NCI-H1417 (cell line): ENCODE measurements at places on chromosomes 11 and 22.

GRCh38 chr11:113540416-113541330 is 65.5 kb upstream of the DRD2 start:
- no peak for DNase-seq

- no peak for DNase-seq
Measured at GRCh38 chr11:94563176-94563847, 3.9 kb upstream of the PIWIL4 start.

DNA sequence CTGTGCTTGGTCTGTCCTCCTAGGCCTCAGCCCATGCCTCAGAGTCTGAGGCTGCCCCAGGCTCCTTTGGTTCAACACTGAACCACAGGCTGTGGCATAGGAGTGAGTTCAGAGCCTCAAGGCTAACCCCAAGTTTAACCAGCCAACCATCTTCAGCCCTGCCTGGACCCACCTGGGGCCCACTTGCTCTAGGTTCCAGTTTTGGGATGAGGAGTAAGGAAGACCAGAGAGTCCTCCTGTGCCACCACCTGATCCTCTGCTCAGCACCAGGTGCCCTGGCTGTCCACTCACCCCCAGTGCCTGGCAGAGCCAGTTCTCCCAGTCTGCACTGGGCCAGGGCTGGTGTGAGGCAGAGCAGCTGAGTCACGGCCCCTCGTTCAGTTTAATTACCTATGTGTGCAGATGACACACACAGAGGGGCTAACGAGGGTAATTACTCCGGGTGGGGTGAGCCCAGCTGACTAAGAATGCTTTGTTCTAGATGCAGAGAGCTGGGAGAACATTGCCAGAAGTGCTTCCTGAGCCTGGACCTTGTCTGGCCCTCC is 12.0 kb upstream of the TMPRSS13 start:
- no peak for DNase-seq

- no peak for DNase-seq
Measured at GRCh38 chr11:69637198-69637940, 3.6 kb upstream of the CCND1 start.

DNA sequence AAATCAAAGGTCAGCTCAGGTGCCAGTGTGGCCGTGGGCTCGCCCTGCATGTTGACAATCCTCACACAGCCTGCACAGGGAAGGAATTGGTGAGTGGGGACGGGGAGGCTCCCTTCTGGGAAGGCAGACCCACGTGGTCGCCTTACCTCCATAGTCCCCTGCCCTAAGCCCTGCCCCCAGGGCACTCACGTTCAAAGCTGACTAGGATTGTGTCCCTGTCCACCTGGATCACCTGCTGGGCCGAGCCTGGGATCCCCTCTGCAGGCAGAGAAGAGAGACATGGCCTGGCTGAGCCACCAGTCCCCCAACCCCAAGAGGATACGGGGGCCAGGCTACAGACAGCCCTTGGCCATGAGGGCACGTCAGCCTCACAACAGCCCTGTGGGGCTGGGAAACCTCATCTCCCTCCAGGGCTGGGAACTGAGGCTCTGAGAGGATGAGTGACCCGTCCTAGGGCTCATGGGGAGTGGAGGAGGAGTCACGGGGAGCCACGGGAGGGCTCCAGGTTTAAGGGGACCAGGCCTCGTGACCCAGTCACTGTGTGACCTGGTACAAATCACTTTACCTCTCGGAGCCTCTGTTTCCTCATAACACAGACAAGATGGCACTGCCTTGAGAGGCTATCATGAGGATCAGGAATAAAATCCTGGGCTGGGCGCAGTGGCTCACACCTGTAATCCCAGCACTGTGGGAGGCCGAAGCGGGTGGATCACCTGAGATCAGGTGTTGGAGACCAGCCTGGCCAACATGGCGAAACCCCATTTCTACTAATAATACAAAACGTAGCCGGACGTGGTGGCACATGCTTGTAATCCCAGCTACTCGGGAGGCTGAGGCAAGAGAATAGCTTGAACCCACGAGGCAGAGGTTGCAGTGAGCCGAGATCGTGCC is 12.1 kb upstream of the SF1 start:
- DNase-seq = no peak

DNA sequence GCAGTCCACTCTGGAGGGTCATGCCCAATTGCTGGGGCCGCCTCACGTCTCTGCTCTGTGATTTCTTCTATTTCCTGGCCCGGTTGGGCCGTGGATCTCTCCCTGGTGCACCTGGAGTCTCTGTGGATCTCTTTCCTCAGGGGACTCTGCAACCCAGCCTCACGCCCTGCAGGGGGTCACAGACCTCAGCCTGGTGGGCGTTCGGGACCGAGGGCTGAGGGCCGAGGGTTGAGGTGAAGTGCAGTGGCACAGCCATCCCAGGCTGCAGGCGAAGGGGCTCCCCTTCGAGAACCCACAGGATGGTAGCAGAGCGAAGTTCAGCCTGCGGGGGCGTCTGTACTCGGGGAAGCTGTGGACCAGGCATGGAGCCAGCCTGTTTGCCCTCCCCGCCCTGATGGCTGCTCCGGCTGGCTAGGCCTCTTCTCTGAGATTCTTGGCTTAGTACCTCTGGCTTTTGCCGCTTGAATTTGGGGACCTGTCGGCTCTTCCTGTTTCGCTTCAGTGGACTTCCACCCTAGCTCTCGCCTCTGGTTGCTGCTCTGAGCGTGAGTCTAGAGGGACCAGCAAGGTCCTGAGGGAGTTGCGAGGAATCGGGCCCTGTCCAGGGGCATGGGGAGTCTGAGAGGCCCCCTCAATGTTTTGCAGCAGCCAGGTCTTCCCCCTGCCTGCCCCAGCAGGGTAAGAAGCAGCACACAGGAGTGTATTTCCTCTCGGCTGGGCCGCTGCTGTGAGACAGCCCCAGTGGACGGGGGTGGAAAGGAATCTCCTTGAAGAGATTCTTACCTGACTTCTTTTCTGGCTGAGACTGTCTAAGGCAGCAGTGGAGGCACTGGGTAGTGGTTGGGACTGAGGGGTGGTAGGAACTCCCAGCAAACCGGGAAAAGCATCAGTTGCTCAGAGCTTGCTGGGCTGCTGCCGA is 140.8 kb downstream of the TBC1D22A start:
- DNase-seq = no peak

DNA sequence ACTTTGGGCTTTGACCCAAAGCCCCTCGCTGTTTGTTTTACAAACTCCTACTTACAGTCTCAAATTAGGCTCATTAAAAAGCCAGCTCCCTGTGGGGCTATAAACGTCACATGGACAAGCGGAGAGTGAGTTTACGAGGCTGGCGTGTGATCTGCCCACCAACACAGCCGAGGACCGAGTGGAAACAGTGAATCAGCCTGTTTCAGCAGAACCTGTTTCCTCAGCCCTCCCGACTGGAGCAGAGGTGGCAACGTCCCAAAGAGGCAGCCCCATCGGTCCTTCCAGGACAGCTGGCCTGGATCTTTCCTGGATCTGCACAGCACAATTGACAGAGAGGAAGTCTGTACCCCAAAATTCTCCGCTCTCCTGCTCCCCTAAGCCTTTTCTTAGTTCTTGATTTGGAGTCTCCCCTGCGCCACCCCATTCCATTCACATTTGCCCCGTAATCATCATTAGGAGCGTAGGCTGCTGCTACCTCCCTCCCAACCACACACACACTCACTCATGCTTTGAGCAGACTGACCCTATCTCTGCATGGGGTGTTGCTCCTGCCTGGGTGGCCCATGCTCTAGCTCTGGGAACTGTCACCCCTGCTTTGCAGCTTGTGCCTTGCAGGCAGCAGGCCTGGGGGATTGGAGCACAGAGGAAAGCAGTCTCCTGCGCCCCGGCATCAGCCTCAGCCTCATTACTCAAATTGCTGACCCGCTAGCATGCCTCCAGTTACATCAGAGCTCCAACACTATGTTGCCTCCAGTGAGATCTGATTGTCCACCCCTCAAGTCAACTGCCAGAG is 117.8 kb downstream of the NAT10 start:
- no peak for DNase-seq

- DNase-seq = peak; percentile 31
Measured at GRCh38 chr11:131591051-131591461, 220.6 kb downstream of the NTM start.

DNA sequence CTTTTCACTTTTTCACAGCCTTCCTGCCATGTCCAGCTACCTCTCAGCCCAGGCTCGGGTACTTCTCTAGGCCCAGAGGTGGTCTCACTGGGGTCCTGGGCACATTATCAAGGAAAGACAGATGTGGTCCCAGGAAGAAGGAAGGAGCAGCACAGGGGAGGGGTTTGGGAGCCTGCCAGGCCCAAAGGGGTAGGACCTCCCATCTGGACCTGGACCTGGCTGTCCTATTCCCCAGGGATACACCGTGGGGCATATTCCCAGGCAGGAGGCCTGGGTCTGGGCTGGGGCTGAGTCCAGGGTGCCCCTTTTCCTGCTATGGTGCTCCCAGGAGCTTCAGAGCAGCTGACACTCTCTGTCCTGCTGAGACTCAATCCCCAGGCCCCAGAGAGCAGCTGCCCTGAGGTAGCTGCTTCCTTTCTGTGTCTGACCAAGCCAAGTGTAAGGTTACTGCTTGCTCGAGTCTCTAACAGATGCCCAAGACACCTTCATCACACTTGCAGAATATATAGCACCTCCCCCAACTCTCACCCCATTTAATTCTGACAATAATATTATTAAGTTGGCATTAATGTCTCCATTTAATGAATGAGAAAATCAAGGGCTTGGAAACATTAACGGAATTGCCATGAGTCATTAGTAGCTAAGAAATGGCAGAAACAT is 232.0 kb downstream of the BUD13 start:
- no peak for DNase-seq

- DNase-seq = no peak
Measured at GRCh38 chr11:122085264-122085663, 30.8 kb downstream of the BLID start.

DNA sequence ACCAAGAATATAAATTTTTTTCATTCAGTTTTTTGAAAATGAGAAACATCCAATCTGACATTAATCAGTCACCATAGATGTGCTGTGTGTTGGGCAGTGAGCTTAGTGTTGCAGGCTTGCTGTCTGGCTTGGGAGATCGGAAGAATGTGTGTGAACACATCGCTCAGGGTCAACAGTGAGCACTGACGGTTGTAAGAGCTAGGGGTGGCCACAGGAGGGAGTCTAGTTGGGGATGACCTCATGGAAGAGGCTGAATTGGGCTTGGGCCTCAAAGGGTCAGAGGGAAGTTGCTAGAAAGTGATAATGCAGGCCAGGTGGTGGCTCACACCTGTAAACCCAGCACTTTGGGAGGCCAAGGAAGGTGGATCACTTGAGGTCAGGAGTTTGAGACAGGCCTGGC is 375.4 kb downstream of the DDX10 start:
- no peak for DNase-seq

GRCh38 chr11:12716816-12717215 is 42.6 kb downstream of the TEAD1 start:
- no peak for DNase-seq

DNA sequence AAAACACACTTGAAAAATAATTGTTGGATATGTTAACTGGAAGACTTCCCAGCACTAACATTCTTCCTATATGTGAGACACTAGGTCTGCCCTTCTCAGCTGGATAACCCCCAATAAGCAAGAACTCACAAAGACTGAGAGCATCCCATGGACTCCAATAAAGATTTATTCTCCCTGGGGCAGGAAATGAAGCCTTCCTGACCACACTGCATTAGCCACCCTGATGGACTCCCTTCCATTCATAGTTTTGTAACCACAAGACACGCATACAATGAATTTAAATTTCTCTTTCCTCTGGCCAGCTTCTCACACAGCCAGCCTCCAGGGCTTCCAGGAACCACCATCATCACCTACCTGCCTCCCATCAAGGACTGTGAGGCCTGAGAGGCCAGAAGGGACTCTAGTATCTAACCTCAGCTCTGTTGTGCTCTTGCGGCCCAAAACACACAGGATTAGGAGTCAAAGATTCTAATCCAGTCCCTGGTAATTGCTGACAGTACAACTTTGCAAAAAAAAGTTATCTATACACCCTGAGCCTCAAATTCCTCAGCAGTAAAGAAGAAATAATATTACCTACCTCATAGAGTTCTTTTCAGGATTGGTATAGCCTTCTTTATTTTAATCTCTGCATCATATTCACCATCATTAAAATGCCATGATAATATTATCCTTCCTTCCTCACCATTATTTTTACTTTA is 45.6 kb upstream of the GDPD4 start:
- no peak for DNase-seq

- no peak for DNase-seq
Measured at GRCh38 chr11:14750911-14751310, 107.3 kb downstream of the PDE3B start.

GRCh38 chr11:124898263-124898680 is 607 bp upstream of the ROBO4 start:
- DNase-seq = no peak

DNA sequence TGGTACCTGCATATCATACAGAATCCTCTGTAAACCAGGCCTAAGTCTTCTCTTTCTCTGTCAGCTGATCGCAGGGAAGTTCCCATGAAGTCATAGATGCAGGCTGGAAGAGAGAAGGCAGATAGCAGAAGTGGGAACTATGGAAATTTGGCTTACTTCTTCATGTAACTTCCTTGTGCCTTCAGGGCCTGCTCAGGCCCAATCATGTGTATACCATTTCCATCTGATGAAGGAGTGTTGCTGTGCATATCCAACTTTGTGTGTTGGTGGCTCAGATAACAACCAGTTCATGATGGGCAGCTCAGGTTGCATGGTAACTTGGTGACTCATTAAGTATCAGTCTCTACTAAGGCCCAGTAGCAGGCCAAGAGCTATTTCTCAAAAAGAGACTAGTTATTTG is 53.1 kb upstream of the CEP295 start:
- DNase-seq = no peak

DNA sequence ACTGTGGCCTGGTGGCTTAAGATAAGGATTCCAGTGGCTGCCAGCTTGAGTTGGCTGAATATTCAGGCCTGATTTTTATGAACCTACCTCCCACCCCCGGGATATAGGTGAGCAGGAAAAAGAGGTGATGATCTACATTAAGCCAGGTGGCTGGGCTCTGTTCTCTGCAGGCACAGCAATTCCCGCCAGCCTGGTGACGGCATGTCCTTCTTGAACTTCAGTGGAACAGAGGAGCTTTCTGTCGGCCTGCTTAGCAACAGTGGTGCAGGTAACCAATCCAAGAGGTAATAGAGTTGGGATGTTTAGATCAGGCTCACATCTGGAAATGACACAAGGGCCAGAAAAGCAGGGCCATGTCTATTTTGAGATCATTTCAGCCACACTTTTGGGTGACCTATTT is 68.7 kb downstream of the DEPDC5 start:
- DNase-seq = no peak

DNA sequence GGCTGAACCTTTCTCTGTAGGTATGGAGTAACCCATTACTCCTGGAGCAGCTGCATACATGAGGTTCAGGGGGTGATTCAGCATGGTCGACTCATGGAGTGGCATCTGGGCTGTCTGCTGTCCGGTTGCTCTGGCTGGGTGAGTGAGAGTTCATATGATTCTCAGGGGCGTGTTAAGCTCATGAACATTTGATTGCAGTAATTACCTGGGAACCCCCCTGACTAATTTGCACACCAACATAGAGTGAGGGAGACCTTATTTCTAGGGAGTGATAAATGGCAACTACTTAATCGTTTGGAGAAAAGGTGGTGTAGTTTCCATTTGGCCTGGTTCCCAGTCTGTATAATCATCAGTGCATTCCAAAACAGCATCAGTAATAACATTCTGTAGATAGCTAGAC is 661.9 kb downstream of the ETS1 start:
- peak; percentile 31 for DNase-seq

GRCh38 chr11:130874955-130875531 is 41.2 kb downstream of the SNX19 start:
- no peak for DNase-seq

- no peak for DNase-seq
Measured at GRCh38 chr11:128246810-128247594, 340.4 kb downstream of the ETS1 start.

GRCh38 chr11:1194977-1195681 is 27.7 kb upstream of the MUC5B start:
- DNase-seq = no peak

GRCh38 chr11:18063862-18064434 is 17.9 kb upstream of the TPH1 start:
- DNase-seq = peak; percentile 79
